Esophagus squamous epithelium (tissue), 5 donors: ENCODE measurements at places on chromosomes 6 and 20.

DNA sequence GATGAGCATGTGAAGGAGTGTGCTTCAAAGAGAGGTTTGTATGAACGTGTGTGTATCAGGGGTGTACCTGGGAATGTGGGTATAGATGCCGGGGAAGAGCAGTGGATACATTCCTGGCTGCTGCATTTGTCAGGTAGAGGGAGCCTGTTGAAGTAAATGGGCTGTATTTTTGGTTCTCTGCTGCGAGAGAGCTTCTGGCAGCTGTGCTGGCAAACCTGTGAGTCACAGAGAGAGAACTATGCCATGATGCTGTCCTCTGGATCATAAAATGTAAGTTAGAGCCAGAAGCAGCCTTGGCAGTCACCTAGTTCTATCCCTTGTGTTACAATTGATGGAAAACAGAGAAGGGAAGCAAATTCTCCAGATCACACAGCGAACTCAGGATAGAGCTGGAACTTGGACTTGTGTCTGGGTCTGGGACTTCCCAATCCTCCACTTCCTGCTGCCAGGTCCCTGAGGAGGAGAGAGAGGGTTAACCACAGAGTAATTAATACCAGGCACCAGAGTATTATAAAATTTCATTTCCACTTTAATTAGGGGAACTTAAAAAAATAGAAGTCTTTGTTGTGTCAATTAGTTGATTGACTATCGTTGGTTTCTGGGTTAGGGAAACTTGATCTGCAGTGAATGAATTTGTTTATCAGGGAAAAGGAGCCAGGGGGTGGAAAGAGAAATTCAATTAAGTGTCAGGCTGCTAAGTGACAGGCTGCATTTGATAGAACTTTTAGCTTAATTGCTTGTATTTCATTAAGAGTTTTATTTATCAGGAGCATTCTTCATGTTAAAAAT lies 41.1 kb upstream of the GTSF1L start:
- no peak for DNase-seq

DNA sequence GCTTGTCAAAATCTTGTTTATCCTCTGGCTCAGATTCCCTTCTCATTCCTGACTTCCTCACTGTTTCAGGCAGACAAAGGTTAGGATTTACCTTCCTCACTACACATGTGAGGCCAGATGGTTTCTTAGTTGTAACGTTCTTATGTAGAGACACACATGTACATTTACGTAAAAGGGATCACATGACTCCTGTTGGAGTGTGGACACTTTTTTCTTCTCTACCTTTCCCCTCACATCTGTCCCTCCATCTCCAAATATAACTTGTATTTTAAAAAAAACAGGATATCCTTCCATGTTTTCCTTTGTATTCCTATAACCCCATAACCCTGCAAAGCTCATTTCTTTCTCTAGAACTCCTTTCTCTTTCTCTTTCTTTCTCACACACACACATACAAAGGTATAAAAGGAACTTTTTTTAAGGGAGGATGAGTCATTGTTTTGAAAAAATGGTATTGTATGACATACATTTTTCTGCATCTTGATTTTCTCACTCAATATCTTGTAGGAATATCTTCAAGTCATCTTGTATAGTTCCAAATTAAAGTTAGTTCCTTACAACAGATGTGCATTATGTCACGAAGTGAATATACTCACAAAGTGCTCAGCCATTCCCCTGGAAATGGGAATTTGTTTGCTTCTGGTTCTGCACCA lies 78.2 kb upstream of the SULF2 start:
- no peak for DNase-seq

DNA sequence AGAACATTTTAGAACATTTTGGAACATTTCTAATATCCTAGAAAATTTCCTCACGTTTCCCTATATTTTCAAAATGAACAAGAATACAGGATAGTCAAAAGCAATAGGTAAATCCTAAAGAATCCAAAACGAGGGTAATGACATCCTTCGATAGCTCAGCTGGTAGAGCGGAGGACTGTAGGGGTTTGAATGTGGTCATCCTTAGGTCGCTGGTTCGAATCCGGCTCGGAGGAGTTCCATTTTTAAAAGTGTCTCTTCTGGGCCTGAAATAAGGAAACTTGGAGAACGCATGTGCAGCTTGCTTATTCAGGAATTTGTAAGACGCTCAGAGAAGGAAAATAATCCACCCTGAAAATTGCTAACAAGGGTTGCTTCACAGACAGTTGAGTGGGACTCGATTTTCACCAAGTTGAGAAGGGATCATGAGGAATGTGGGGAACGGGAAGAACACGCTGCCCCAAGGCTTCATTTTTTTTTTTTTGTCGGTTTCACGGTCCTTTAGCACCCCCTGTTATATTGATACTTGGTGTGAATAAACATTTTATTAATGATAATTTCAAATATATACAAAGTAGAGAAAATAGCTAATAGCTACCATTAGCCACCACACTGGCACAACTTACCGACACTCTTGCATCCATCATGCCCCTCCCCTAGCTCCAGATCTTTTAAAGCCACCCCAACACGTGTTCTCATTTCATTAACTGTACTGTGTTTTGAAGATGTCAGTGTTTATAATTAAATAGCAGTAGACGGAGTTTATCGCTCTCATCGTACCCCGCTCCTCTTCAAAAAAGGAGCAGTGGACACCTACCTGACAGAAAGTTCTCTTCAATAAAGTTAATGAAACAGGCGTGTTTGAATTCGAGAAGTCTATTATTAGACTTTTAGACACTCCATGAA lies 1.8 kb upstream of the ABT1 start:
- no peak for DNase-seq

GRCh38 chr6:107832151-107833056 lies 8.3 kb upstream of the SCML4 start:
- no peak for DNase-seq

GRCh38 chr6:117290173-117290846 lies 25.0 kb downstream of the VGLL2 start:
- DNase-seq = no peak

- DNase-seq = no peak
Measured at GRCh38 chr6:70377372-70377771, 35.9 kb upstream of the FAM135A start.
